AG10803 (cell line): ENCODE measurements at places on chromosomes 12 and 14.

GRCh38 chr14:60722357-60723115 is 1.6 kb downstream of the SIX4 start:
- DNase-seq = peak; percentile 43

GRCh38 chr12:131087302-131087818 is 133.7 kb downstream of the ADGRD1 start:
- no peak for DNase-seq

DNA sequence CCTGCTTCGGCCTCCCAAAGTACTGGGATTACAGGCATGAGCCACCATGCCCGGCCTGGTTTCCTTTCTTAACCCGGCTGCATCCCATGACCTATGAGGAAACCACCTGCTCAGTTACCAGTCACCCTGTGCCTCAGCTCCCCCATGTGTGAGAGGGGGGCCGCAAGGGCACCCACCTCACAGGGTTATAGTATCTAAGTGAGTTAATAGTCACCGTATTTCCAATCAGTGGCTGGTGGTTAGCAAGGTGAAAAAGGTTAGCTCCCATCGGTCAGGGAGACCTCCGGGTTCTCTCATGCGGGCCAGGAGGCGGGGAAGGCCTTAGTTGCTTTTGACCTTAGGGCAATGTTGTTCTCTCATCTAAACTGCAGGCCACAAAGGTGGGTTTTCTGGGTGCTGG is 6.7 kb downstream of the LRP1 start:
- no peak for DNase-seq

- no peak for DNase-seq
Observed at GRCh38 chr14:94052662-94053061, 26.5 kb downstream of the OTUB2 start.

GRCh38 chr14:90297876-90298629 is 33.7 kb downstream of the NRDE2 start:
- no peak for DNase-seq

DNA sequence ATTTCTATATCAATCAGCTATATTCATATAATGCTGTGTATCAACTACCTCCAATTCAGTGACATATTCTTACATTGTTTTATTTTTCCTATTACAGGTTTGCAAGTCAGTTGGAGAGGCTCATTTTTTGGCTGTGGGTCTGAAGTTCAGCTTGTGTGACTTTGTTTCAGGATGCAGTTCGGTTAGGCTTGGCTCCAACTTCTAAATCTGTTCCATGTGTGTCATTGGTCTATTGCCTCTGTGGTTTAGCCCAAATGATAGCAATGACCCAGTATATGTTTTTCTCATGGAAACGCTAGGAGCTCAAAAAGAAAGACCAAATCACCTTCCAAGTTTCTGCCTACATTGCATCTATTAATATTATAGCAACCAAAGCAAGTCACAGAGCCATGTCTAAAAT is 848.6 kb upstream of the LRFN5 start:
- no peak for DNase-seq
